Stimulated activated CD8-positive, alpha-beta memory T cell treated with anti-CD3 and anti-CD28 coated beads, Interleukin-7, amount 100 ng/mL, for 1 hour (primary cell): ENCODE measurements at places on chromosomes 13 and 19.

DNA sequence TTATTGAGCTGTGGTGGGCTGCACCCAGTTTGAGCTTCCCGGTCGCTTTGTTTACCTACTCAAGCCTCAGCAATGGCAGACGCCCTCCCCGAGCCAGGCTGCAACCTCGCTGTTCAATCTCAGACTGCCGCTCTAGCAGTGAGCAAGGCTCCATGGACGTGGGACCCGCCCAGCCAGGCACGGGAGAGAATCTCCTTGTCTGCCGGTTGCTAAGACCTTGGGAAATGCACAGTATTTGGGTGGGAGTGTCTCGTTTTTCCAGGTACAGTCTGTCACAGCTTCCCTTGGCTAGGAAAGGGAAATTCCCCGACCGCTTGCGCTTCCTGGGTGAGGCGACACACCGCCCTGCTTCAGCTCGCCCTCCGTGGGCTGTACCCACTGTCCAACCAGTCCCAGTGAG, 27.7 kb upstream of the UBAC2 start:
- DNase-seq, result no peak

- no peak for DNase-seq
These were observed 57.3 kb upstream of the PCDH8 start for GRCh38 chr13:52905701-52906100.

GRCh38 chr13:74062933-74063332, 71.3 kb downstream of the KLF12 start:
- DNase-seq, result no peak

DNA sequence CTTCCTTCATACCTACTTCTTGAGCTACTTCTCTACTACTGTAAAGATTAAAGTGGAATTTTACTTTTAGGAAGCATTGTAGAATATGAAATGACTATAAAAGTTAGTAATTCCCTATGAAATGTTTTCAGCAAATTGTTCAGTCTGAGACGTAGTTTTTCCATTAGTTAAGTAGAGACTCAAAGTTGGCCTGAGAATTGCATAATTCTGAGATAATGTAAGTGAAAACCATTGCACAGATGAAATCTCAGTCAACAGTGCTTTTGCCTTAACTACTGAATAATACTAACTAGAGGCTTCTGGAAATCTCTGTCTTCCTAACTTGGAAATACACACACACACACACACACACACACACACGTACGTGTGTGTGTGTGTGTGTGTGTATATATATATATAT, 125.9 kb downstream of the FGF14 start:
- no peak for DNase-seq

DNA sequence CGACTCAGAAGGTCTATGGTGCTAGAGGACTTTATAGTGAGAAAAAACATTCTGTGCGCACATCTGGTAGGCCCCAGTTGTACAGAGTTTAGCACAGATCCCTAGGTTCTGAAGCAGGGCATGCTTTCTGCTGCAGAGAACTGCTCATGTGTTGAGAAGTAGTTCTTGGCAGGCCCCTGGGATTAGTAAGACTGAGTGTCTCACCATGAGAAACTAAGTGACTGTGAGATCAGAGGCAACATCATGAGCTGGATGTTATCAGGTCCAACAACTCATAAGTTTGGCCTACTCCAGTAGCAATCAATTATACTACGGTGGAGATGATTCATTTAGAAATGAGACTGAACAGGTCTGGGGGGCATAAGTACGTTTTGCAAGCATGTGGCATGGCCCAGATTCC, 507.4 kb upstream of the KLF12 start:
- no peak for DNase-seq

DNA sequence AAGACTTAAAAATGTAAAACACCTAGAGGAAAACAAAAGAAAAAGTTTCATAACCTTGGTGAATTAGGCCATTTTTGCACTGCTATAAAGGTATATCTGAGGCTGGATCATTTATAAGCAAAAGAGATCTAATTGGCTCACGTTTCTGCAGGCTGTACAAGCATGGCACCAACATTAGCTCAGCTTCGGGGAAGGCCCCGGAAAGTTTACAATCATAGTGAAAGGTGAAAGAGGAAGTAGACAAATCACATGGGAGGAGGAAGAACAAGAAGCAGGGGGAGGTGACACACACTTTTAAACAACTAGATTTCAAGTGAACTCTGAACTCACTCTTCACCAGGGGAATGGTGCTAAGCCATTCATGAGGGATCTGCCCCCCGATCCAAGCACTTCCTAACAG, 1358.5 kb upstream of the PCDH9 start:
- DNase-seq, result no peak
